Stimulated activated CD4-positive, alpha-beta T cell treated with anti-CD3 and anti-CD28 coated beads, TNF-alpha, amount 100 ng/mL, for 48 hours (primary cell): ENCODE measurements at places on chromosomes 6 and 20.
A peak's percentile ranks its signal among the peaks of the same experiment; 100 is the strongest.

DNA sequence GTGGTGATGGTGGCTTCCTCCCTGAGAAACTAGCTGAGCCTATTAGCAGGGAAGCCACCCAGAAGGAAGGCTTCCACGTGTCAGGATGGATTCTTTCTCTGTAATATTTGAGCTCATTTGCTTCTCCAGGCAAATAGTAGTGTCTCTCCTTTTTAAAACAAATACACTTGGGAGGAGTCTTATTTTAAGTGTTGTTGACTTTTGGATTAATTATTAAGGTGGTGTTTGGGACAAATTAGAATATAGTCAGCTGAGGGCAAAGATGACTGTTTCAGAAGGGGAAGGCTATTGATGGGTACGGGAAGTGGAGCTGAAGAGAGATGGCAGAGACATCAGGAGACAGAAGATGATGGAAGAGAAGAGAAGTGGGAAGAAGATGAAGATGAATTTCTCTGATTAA is 119.8 kb upstream of the PHACTR1 start:
- DNase-seq = no peak

DNA sequence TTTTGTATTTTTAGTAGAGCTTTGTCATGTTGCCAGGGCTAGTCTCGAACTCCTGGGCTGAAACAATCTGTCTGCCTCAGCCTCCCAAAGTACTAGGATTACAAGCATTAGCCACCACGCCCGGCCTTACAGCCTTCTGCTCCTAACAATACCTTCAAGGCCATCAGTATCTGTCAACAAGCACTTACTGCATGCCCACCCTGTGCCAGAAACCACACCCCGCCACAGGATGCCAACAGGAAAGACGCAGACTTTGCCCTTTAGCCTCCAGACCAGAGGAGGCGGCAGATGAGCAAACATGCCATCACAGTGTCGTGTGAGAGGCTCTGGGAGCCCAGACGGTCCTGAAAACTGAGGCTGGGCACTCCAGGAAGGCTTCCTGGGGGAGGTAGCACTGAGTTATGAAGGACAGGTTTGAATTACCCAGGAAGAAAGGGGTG is 34.7 kb upstream of the TGM3 start:
- DNase-seq = no peak

- no peak for DNase-seq
Measured at GRCh38 chr6:2179241-2179640, 66.2 kb downstream of the GMDS start.

- DNase-seq = no peak
Measured at GRCh38 chr6:100730001-100730980, 150.8 kb downstream of the ASCC3 start.

DNA sequence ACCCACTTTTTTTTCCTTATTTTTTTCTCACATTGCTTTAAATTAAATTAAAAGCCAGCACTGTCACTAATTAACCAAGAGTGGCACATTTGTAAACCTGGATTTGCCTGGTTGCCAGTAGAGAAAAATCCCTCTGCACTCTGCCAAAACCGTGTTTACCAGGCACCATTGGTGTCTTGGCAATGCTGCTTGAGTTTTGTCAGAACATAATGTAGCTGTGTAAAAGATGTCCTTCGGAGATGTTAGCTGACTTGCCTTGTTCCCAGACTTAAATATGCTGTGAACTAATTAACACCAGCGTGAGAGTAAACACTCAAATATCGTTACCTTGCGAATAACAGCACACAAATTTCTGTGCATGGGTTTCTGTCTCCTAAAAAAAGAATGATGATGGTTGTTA is 694.9 kb upstream of the ID4 start:
- DNase-seq = no peak

- no peak for DNase-seq
Measured at GRCh38 chr6:64777941-64778785, 928.9 kb downstream of the EYS start.

- DNase-seq = no peak
Measured at GRCh38 chr6:49551078-49551865, 804 bp downstream of the C6orf141 start.

GRCh38 chr6:33458676-33459075 is 4.3 kb downstream of the ZBTB9 start:
- DNase-seq = no peak

DNA sequence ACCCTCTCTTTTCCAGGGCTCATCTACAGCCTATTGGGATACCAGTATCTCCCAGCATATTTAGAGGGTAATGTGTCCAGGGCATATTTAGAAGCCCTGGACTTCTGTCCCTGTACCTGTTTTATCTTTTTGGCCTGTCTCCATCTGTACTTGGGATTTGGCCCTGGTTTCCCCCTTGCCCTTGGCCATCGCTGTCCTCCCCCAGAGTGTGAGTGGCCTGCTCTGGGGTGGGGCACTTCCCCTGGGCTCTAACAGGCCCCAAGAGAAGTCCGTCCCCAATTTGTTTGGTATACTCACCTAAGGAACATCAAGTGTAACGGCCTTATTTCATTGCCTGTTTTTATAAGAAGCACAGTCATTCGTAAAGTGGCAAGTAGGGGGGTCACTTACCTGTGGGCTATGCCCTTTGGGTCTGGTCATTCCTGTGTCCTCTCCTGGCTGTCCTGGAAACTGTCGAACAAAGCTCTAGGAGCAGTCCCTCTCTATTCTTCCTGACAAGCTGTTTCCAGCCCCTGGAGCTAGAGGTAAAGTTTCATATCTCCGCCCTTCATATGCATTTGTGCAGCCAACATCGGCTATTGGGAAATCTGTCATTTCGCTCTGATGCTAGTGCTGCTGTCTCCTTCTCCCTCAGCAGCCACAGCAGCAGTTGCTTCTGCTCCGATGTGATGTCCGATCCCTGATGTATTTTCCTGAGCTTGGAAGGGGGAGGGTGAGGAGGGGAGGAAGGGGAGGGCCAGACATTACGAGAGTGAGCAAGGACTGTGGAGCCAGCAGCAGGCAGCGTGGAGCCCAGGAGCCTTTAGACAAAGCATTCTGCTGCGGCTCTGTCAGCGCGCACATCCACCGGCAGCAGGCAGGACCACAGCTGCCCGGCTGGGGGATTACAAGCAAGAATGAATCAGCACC is 83.4 kb downstream of the TCP11 start:
- no peak for DNase-seq

GRCh38 chr6:151495380-151495779 is 1.6 kb downstream of the CCDC170 start:
- DNase-seq = no peak

- no peak for DNase-seq
Measured at GRCh38 chr6:162976141-162976540, 248.4 kb downstream of the PACRG start.

GRCh38 chr6:147035886-147036285 is 168.3 kb upstream of the STXBP5 start:
- no peak for DNase-seq

- DNase-seq = no peak
Measured at GRCh38 chr6:15350386-15351083, 104.7 kb downstream of the JARID2 start.

- DNase-seq = no peak
Measured at GRCh38 chr6:81241126-81242041, 511.1 kb downstream of the TENT5A start.

DNA sequence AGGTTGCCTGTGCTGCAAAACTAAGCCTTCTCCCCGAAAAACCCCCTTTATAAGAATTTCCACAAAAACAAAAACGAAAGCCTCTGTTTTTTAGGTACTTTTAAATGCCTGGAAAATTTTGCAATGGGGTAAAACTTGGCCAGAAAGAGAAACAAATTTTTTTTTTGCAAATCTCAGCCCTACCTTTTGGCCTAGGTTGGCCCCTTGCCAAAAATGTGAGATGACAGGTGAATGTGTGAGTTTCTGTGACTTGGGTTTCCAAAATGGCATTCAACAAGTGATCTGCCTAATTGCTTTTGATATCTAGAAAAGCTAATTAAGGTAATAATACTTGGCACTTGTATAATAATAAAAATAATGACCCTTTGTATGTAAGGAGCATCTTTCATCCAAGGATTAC is 48.4 kb downstream of the MAFB start:
- DNase-seq = no peak

- peak; percentile 74 for DNase-seq
Measured at GRCh38 chr6:31396422-31397152, 6.8 kb upstream of the MICA start.

DNA sequence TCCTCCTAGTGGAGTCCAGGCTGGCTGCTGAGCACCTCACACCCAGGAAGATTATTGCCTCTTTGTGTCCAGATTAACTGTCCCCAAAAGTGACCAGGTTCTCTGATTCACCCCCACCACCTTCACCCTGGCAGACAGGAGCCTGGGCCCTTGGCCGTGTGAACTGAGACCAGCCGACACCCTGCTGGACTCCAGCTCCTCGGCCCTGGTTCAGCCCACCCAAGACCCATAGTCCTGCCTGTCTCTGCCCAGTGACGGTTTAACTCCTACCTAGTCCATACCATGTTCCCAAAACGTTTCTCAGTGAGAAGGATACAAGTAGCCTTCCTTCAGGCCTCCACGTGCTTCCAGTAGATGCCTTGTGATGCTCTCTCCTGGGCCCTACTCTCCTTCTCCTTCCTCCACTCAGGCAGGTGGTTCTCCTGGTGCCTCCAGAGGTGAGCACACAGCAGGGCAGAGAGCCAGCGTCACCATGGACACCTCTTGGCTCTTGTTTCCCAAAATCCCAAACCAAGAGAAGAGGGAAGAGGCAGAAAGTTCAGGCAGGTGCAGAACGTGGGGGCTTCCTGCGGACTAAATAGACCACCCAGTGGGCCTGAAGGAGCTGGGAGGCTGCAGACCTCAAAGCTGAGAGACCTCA is 134.4 kb upstream of the CST7 start:
- DNase-seq = no peak

- DNase-seq = no peak
Measured at GRCh38 chr6:17709476-17709875, 2.8 kb upstream of the NUP153 start.

DNA sequence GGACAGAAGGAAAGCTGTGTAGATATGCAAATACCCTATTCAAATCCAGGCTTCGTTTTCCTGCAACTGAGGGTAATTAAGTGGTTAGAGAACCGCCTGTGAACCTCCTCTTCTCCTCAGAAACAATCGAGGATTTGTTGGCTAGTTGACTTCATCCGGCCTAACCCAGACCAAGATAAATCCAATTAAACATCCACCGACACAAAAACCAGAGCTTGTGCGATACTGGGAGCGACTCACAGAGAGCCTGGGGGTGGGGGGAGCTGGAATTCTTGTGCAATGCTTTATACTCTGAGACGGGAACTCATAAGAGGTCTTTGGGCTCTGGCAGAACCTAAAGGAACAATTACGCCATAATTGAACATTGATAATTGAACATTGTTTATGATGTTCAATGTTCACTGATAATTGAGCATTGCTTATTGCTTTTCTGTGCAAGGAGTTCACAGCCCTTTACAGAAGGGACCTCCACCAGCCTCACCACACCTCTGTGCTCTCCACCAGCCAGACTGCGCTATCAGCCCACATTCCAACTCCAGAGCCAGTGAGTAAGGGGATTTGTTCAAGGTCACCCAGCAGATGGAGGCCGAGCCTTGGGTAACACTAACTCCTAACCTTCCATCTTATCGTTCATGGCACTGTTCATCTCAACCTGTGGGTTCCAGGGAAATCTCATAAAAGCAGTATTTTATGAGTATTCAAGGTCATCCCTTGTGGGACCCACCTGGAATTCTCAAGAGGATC is 429.6 kb upstream of the JARID2 start:
- no peak for DNase-seq

- no peak for DNase-seq
Measured at GRCh38 chr6:15447546-15448267, 201.8 kb downstream of the JARID2 start.

- DNase-seq = no peak
Measured at GRCh38 chr6:90151576-90152422, 144.8 kb downstream of the BACH2 start.

GRCh38 chr6:41821266-41821665 is 33.8 kb downstream of the TOMM6 start:
- no peak for DNase-seq

DNA sequence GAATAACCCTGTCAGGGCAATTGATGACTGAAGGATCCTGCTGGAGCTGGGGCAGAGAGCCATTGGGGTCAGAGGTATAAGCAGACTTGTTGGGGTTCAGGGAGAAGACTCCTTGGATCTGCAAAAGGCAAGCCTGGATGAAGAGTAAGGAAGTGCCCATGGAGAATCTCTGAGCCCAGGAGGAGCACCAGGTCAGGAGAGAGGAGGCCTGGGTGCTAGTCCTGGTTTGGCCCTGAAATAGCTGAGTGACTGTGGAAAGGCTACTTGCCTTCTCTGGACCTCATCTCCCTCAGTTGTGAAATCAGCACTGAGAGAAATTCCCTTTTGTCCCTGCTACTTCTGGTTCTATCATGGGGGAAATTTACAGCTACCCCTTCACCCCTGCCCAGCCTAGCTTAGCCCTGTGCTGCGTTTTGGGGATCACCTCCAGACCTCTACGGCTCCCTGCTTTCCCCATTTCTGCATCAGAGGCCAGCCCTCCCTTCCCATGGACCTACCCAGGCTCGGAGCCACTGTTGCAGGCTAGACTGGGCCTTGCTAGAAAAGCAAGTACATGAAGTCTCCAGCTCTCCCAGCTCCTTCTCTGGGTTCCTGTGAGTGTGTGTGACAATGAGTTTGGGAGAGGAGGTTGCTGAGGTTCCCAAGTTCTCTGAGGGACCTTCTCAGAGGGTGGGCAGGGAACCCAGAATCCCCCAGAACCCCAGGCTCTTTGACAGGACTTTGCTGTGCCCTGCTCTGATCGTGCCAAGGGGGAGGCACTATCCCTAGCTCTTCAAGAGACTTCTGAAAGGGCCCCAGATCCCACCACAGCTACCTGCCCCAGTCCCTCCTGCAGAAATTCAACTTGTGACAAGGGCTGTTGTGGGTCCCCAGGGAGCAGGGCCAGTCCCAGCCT is 2.3 kb upstream of the NCR2 start:
- DNase-seq = no peak
